ENCODE measurements at places on chromosomes 16 and 17. TPM values are rescaled to one million over a fixed set of nuclear protein-coding genes. Genes with fewer than 3 reads are reported as not detected.

- no peak for DNase-seq
Measured at GRCh38 chr16:89484923-89485679, 5.3 kb downstream of the ANKRD11 start.

- no peak for DNase-seq
Measured at GRCh38 chr16:51636920-51637769, 486.1 kb upstream of the SALL1 start.

TEX19 gene
- total RNA-seq, result not detected

MEIOC gene
- total RNA-seq, result not detected

DNA sequence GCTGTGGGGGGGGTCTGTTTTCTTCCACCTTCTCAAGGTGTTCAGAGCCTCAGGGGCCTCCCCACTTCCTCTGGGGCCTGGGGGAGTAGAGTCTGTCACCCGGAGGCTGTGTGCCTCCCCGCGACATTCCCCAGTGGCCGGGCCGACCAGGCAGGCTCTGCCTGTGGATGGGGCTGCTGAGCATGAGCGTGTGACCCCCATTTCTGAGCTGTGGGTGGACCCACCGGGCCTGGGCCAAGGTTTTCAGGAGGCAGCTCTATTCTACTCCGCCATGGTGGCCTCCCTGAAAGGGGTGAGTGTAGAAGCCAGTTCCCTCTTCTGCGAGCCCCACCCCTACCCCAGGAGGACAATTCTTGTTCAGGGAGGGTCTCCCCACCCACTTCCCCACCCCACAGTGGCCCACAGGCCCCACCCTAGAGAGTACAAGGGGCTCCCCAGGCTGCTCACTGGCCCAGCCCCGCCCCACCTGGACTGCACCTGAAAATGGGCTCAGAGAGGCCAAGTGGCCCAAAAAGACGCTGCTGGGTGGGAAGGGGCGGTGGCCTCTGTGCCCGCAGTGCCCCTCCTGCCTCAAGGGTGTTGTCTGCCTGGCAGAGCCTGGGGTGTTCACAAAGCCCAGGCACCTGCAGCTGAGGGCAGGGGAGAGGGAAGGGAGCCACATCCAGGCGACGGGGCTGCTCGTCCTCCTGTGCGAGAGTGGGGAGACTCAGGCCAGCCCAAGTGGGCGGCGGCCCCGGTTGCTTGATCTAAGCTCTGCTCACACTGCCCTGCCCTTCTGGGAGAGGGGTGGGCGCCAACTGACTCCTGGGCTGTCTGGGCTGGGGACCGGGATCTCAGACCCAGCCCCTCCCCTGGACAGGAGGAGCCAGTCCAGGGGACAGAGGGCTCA lies 1.3 kb downstream of the MSLN start:
- no peak for DNase-seq

GRCh38 chr17:39823407-39824054 lies 40.6 kb downstream of the IKZF3 start:
- DNase-seq, result no peak

DNA sequence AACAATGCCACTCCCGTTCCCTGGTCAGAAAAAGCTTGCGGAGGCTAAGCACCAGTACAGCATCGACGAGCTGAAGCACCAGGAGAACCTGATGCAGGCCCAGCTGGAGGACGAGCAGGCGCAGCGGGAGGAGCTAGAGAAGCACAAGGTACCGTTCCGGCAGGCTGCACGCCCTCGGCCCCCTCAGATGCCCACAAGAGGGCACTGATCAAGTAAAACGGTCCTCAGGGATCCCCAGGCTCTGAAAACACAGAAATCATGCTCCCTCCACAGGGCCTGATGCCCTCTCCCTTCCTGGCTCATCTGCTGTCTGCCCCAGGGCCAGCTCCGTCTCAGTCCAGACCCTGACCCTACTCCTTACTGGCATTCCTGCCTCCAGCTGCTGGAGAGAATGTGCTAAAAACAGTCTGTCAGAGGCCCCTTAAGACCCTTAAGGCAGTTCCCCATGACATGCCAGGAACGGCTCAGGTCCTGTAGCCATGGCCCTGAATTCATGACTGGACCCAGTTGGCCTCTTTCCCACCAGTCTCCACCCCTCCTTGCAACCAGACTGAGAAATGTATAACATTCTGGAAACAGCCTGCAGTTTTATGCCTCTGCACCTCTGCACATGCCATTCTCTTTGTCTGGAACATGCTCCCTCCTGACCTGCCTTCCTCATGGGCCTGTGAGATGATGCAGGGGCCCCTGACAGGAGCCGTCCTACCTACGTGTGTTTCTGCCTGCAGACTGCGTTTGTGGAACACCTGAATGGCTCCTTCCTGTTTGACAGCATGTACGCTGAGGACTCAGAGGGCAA lies 21.8 kb downstream of the DRC3 start:
- peak; percentile 62 for DNase-seq

- DNase-seq, result no peak
Measured at GRCh38 chr16:27199736-27200135, 3.6 kb upstream of the KDM8 start.

GRCh38 chr16:71296584-71297340 lies 7.6 kb upstream of the CMTR2 start:
- DNase-seq, result no peak

ZFPM1 gene
- 0.65 TPM for total RNA-seq

TOX3 gene
- total RNA-seq, result not detected

DNA sequence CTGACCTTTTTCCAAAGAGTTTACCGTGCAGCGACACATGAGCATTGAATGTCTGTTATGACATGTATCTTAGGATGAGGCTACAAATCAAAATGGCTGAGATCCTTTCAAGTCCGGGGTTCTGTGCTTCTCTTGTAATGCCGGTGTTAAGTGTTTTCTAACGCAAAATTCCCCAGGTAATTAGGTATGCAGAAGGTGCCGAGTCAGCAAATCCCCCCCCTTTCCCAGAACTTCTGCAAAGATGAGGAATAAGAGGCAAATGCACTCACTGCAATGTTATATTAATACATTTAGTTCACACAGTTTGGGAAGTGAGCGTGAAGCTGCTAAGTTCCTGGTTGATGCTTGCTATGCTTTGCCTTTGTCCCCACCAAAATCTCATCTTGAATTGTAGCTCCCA lies 36.3 kb upstream of the MLYCD start:
- DNase-seq, result no peak

NOB1 gene
- 17.4 TPM for total RNA-seq

- DNase-seq, result no peak
Measured at GRCh38 chr17:7123844-7124243, 9.2 kb upstream of the ASGR2 start.

- DNase-seq, result no peak
Measured at GRCh38 chr17:80847496-80848230, 144.0 kb upstream of the CHMP6 start.

CD300LF gene
- not detected for total RNA-seq

DNA sequence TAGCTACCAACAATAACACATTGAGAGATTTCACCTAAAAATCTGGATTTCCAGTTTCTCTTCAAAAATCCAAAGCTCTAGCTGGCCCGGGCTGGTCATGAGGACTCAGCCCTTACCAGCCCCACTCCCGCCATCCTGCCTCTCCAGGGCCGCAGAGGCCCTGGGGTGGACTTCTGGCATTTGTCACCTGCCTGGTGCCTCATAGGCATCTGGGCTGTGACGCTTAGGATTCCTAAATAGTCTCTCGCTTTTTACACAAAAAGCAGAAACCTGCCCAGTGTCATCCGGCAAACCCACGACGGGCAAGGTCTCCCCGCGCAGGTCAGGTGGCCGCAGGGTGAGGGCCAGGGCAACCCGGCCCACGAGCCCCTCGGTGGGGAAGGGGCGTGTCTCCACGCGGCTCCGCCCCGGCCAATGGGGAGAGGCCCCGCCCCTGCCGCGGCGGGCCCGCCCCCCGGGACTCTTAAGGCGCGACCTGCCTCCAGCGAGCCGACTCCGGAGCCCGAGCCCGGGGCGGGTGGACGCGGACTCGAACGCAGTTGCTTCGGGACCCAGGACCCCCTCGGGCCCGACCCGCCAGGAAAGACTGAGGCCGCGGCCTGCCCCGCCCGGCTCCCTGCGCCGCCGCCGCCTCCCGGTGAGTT lies at the start of gene VASN:
VASN (plus strand) TSS at position 492 of the 644 bp plus-strand sequence. CDS start 9,030 bp downstream, outside the sequence.
- DNase-seq, result peak; percentile 58

DNA sequence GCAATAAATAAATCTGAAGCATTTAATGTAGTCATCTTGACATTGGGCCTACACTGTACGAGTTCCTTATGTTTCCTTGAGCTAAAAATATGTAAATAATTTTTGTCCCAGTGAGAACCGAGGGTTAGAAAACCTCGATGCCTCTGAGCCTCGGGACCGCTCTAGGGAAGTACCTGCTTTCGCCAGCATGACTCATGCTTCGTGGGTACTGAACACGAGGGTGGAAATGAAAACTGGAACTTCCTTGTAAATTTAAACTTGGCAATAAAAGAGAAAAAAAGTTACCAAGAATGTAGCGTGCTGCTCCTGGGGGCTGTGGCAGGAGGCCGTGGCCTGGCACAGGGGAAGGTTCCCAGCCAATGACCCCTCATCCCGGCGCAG lies 74.1 kb downstream of the SOCS1 start:
- DNase-seq, result no peak

GRCh38 chr17:77146882-77147281 lies 6.1 kb downstream of the SEC14L1 start:
- peak; percentile 84 for DNase-seq

DNA sequence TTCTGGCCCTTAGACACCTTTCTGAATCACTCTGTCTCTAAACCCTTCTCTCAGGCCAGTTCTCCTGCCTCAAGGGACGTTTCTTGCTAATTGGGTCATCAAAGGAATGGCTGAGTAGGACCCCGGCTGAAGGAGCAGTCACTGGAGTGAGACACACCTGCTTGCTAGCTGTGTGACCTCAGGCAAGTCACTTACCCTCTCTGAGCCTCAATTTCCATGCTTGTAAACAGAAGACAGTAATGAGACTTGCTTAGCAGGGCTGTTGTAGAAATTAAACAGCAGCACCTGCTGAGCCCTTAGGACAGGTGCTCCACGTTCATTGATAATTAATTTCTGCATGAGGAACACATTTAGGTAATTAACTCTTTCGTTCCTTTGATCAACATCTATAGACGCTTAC lies 6.8 kb downstream of the CIBAR2 start:
- no peak for DNase-seq

DNA sequence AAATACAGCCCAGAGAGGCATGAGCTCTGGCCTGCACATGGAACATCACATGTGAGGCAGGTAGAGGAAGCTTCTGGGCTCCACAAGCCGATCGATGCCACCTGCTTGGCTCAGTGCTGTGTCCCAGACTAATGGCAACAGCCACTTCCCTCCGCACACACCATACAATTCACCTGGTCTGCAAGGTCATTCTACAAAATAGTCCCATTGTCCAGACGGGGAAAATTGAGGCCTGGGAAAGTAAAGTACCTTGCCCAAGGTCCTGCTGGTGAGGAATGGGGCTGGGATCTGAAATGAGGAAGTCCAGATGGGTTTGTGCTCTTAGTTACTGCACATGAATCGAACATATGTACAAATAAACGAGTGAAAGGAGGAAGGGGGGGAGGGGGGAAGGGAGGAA lies 88.0 kb downstream of the LITAF start:
- DNase-seq, result no peak

RGS11 gene
- total RNA-seq, result 0.20 TPM

GRCh38 chr17:12269751-12270150 lies 249.1 kb downstream of the MAP2K4 start:
- no peak for DNase-seq

- peak; percentile 39 for DNase-seq
Measured at GRCh38 chr17:73474370-73474988, 162.7 kb upstream of the CDC42EP4 start.

HSD3B7 gene
- 13.3 TPM for total RNA-seq

DNA sequence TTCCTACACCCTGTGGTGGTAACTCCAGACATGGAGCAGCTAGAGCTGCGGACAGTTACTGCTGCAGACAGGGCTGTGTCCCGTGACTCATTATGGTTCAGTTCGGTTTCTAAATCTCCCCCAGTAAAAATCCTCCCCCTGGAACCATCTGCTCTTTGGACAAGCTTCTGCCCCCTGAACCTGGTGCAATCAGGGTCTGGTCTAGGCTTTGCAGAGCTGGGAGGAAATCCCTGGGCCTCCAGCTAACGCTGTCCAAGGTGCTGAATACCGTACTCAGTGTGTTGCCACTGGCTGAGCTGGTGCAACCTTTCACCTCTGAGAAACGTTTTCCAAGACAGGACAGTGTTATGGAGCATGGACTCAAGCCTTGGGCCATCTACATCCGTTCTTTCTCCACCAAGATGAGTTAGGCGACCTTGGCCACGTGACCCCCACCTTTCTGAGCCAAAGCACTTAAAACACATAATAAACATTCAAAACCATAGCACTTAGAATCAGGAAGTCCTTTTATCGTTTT lies 142.0 kb downstream of the CPPED1 start:
- DNase-seq, result peak; percentile 58

GRCh38 chr17:50533720-50534148 lies 1.2 kb downstream of the EPN3 start:
- no peak for DNase-seq

- no peak for DNase-seq
Measured at GRCh38 chr17:49823614-49824013, 24.3 kb downstream of the TAC4 start.

ENPP7 gene
- not detected for total RNA-seq
